ENCODE measurements at places on chromosomes 7 and 10.

- DNase-seq: no peak
Observed at GRCh38 chr7:80807166-80807900, 111.5 kb downstream of the SEMA3C start.

DNA sequence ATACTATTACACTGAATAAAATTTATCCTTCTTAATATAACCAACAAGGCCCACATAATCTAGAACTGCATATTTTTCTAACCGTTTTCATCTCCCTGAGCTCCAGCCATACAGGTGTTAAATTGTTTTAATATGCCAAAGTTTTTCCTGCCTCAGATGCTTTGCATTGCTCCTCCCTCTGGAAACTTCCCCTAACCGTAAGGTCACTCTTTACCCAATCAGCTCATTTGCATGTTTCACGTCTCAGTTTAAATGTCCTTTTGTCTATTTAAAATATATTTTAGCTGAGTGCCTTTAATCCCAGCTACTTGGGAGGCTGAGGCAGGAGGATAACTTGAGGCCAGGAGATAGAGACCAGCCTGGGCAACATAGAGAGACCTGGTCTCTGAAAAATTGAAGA is 228.5 kb downstream of the ADK start:
- no peak for DNase-seq

GRCh38 chr7:150657526-150657925 is 25.3 kb upstream of the GIMAP6 start:
- DNase-seq: no peak

DNA sequence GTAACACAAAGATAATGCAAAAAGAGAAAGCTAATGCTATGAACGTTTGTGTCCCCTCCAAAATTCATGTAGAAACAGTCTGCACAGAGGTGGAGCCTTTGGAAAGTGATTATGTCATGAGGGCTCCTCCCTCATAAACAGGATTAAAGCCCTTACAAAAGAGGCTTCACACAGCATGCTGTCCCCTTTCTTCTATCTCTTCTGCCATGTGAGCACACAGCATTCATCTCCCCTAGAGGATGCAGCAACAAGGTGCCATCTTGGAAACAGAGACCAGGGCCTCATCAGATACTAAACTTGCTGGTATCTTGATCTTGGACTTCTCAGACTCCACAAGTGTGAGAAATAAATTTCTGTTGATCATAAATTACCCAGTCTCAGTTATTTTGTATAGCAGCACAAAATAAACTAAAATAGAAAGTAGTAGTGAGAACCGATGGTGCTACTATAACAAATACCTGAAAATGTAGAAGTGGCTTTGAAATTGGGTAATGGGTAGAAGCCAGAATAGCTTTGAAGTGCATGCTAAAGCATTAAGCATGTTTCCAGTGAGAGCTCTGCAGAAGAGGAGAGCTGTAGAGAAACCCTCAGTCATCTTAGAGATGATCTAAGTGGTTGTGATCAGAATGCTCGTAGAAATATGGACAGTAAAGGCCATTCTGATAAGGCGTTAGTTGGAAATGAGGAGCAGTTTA is 108.7 kb downstream of the DNAJC1 start:
- no peak for DNase-seq

DNA sequence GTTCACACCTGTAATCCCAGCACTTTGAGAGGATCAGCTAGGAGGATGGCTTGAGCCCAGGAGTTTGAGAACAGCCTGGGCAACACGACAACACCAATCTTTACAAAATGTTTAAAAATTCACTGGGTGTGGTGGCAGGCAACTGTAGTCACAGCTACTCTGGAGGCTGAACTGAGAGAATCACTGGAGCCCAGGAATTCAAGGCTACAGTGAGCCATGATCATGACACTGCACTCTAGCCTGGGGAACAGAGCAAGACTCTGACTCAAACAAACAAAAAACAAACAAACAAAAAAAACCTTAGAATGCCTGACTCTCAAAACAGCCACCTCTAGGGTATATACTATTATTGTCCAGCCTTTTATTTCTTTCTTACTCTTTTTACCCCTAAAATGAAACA is 56.5 kb upstream of the PAPSS2 start:
- no peak for DNase-seq

GRCh38 chr10:32347363-32348022 is 535 bp upstream of the EPC1 start:
- no peak for DNase-seq

DNA sequence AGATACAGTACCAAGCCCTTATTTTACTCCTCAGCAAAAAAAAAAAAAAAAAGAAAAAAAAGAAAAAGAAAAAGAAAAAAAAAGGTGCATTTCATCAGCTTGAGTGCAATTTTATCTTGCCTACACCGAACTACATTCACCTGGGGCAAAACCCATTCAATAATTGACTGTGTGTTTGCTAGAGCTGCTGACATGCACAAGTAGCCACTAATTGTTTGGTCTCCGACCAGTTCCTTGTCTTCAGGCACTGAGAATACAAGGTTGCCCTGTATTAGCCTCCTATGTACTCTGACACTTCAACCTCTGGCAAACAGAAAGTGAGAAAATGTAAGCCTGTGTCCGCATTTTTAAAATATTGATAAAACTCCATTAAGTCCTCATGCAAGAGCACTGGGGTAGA is 1579.4 kb upstream of the LRRTM3 start:
- DNase-seq: no peak

DNA sequence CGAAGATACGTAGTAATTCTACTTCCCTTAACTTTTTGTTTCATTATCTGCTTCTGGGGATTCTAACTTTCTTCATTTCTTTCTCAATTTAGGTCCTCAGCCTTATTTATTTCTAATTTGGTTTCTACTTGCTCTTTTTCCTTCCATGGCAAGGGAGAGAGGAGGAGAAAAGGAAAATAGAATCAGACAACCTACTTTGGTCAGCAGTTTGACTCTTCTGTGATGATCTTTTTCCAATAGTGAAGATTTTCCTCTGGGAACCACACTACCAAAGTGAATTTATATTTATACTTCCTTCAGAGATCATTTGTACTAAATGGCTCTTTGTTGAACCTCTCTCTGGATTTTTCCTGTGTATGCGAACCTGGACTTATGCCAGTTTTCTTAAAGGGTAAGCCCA is 90.2 kb downstream of the TMEM26 start:
- DNase-seq: no peak

DNA sequence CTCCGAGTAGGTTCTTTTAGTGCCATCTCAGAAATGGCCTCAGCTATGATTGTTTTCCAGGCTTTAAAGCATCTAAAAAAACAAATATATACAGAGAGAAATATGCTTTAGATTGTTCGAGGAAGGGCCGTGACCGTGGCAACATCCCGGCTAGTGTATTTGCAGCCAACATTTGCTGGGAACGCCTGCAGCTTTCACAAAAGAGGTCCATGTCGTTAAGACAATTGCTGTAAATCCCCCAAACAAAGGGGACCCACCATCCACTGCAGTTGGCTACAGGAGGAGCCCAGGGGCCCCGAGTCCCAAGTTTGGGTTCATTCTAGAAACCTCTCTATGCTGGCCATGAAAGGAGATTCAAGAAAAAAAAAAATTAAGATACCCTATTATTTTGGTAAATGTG is 152.8 kb upstream of the TCF7L2 start:
- DNase-seq: no peak

DNA sequence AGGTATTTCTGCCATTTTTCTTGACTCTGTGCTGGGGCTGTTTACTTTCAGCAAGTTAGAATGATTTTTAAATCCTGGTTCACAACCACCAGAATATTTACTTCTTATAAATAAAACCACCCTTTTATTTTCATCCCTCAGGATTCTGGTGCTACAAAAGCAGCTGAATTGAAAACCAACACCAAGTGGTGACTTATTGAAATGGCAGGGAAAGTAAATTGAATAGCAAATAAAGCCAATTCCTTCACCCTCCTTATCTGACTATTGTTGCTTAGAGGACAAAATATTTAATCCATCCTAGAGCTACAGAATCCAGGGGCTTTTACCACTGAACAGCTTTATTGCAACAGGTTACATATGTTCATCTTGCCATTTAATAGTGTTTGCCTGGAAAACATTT is 828.6 kb upstream of the GHITM start:
- no peak for DNase-seq

- DNase-seq: no peak
Observed at GRCh38 chr7:2968616-2969397, 74.9 kb downstream of the CARD11 start.

DNA sequence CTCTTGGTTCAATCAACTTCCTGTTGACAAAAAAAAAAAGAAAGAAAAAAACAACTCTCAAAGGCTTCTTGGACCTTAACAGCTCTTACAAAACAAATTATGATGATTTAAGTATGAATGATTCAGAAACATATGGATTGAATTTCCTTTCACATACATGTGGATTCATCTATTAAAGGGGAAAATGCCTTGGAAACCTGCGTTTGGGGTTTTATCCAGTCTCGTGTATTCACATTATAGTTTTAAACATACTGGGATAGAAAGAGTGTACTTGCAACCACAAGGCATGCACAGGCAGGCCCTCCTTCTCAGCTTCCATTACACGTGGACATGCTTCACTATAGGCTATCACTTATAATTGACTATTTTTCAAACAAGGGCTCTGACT is 286.7 kb downstream of the INHBA start:
- no peak for DNase-seq

GRCh38 chr10:76778914-76779795 is 858.5 kb downstream of the KCNMA1 start:
- DNase-seq: no peak

- no peak for DNase-seq
Observed at GRCh38 chr10:129305046-129305445, 162.0 kb upstream of the MGMT start.

DNA sequence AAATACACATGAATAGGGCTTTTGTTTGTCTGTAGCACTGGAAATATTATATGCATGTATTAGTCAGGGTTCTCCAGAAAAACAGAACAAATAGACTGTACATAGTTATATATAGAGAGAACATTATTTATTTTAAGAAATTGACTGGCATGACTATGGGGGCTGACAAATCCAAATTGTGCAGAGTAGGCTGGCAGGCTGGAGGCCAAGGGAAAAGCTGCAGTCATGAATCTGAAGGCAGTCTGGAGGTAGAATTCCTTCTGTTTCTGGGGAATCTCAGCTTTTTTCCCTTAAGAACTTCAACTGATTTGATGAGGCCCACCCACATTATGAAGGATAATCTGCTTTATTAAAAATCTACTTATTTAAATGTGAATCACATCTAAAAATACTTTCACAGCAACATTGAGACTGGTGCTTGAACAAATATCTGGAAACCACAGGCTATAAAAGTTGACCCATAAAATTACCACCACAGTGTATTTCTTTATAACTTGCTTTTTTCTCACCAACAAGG is 344.2 kb upstream of the KIAA1217 start:
- DNase-seq: no peak

DNA sequence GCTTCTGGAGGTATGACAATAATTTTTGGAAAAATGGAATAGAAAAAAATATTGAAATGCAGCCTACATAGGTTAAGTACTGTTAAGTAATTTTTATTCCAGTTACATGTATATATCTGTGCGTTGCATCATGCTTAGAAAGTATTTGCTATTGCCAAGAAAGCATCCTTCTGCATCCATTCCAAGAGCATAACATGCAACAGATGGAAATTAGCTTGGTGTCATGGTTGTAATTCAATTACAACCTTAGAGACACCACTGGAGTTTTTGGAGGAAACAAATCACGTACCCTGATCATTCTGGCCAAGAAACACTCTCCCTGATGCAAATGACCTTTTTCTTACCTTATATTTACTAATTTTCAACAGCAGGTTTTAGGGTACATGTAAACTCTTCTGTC is 1.7 kb downstream of the AKR1B1 start:
- no peak for DNase-seq

- DNase-seq: no peak
Observed at GRCh38 chr10:14621037-14621436, 153.7 kb downstream of the FAM107B start.

GRCh38 chr7:131328377-131329175 is 900 bp downstream of the MKLN1 start:
- DNase-seq: no peak

GRCh38 chr7:148276314-148277041 is 314.1 kb upstream of the C7orf33 start:
- DNase-seq: no peak

DNA sequence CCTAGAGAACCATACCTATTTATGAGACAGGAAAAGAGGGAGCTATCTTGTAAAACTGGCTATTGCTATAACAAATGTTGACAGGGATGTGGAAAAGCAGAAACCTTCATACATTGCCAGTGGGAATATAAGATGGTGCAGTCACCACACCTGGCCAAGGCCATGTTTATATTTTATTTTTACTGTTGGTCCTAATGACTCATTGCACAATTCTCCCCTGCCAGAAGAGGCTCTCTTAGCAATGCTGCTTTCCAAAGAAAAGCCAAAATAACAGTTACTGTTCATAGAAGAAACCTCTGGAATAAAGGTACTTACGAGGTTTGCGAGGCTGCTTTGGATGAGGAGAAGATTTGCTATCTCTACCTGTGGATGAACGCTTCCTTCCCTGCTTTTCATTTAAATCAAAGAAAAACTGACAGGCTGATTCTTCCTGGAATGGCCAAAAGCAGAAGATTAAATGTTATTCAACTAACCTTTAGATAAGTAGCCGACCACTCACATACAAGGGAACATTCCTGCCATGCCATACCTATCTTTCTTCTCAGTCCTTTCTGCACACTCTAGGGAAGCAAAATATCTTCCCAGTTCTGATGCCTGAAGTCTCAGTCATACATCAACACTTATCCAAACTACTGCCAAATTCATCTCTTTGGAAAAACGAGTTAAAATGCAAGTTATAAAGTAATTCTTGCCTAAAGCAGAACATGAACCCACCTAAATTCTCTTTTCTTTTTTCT is 16.3 kb upstream of the CHUK start:
- DNase-seq: no peak

Measured in BE2C (cell line).